ENCODE measurements at places on chromosomes 3 and 15.
A peak's percentile ranks its signal among the peaks of the same experiment; 100 is the strongest.

GRCh38 chr3:138081371-138082084, 33.9 kb downstream of the DZIP1L start:
- no peak for DNase-seq

GRCh38 chr3:115616461-115616860, 6.8 kb upstream of the GAP43 start:
- DNase-seq, result no peak

- DNase-seq, result no peak
These were observed 103.0 kb upstream of the TGFBR2 start for GRCh38 chr3:30503446-30503845.

DNA sequence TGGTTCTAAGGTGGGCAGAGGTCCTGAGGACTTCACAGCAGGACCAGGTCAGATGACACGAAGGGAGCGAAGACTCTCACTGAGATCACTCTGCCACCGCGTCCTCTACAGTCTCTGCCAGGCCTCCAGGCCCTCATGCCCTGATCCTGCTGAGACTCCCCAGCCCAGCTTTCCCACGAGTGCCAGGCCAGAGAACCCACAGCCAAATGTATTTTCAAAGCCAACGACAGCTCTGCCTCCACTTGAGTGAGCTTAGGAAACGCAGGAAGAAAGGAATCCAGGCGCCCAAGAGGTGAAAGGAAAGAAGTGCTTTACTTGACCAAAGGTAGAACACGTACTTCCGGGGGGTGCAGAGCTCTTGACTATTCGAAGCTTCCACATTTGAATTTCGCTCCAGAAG, 275.0 kb downstream of the XXYLT1 start:
- no peak for DNase-seq

GRCh38 chr15:96889734-96890480, 559.4 kb downstream of the NR2F2 start:
- no peak for DNase-seq

DNA sequence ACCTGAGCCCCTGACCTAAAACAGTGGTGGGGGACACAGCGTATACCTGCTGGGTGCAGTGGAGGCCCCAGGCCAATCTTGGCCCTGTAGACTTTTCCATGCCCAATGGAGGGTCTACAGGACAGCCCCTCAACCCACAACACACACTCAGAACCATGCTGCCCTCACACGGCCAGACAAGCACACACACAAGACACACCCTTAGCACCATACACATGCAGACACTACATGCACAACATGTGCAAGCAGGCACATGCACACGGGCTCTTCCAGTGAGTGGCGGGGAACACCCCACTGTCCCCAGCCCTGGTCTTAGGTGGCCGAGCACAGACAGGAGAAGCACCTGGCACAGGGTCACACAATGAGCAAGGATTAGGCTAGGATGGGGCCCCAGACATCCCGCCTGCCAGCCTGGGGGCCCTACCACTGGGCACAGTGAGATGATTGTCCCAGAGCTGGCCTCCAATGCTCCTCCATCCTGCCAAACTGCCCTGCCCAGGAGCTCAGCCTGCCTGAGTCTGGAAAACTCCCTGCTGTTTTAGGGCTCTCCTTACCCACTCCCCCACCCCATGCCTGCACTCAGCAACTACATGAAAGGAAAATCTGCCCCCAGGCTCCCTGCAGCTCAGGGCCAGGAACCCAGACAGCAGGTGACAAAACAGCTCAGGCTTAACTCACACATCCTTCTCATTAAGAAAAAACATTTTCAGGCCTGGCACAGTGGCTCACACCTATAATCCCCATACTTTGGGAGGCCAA, 15.8 kb downstream of the IQSEC1 start:
- DNase-seq, result no peak

DNA sequence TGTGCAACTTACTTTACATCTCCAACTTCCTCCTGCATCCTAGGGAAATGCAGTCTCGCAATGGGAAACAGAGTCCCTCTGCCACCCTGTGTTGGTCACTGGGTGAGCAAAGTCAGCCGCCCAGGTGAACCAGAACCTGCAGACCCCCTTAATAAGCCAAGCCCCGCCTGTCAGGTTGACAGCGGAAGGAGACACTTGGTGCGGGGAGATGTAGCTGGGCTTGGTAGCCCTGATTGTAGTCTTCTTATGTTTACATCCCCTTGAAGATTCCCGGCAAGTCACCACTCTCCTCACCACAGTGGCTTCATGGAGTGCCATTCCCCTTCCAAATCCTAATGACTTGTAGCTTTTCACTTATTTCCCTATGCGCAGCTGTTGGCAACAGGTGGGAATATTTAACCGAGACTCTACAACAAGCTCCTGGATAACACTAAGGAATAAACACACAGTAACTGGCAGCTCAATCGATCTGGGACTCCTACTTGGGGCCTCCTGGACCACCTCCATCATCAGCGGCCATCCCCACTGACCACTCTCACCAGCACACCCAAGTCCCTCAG, 17.7 kb upstream of the CLSTN2 start:
- DNase-seq, result no peak

DNA sequence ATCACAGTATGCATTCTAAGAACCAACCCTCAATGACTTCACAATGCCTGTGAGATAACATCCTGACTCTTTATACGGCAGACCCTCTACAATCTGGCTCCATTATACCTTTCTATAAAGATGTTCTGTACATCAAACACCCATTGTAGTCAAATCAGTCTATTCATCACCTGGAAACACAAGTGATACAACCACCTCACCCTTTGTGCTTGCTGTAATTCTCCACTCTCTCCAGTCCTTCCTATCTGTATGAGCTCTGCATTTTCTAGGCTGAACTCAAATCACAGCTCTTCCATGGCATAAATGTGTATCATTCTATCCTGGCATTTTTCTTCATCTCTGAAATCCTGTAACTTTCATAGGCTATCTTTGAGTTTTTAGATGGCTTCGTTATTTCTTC, 539.4 kb downstream of the GRM7 start:
- DNase-seq, result no peak

DNA sequence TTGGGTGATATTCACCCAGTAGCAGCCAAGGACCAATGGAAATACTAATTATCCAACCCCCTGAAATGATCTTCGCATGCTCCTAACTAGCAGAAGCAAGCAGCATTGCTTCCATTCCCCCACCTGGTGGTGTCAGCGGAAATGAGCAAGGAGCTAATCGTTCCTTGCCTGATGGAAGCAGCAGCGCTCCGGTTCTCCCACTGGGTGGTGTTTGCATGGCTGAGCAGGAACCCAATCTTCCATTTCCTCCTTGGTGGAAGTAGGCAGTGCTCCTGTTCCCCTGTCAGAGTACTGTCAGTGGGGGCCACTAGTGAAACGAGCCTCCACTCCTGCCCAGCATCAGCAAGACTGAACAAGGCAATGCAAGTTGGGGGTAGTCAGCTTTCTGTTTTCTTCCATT, 311.5 kb downstream of the CACNA2D3 start:
- DNase-seq, result no peak

DNA sequence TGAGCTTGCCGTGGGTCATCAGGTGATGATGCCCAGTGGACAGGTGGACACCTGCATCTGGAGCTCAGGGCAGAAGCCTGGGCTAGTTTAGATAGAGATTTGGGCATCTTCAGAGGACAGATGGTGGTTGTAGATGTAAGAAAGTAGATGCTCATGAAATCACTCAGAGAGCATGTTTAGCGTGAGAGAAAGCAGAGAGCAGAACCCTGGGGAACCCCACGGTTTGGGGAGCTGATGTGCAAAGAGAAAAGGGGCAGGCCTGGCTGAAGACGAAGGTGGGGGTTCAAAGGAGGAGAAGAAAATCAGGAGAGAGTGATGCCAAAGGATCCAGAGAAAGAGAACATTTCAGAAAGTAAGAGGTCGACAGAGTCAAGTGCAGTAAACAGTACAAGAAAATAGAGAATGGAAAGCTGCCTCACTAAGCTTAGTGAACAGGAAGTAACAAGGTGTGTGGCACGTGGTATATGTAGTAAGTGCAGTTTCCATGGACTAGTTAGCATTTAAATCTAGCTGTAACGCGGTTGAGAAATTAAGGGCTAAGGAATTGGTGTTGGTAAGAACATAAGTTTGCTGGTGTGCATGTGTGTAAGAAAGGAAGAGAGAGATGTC, 13.5 kb downstream of the TIGIT start:
- peak; percentile 62 for DNase-seq

DNA sequence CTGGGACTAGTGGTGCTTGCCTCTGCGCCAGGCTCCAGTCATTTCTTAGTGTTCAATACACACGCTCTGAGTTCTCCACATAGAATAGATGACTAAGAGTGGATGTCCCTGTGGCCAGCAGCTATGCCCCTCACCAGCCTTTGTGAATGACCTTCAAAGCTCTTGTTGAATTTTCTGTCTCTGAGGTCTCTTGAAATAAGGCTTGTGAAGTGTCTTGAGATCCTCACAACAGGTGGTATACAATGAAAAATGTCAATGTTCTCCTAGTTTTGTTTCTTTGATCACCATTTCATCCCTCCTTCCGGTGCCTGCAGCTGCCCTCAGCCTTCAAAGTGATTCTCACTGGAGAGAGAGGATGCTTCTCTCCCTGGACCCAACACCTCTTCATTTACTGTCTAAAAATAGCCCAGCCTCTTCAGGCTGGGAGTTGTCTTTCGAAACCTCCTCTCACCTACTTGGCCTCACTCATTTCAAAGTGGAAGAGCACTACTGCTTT, 5.4 kb downstream of the MAPKBP1 start:
- DNase-seq, result no peak

DNA sequence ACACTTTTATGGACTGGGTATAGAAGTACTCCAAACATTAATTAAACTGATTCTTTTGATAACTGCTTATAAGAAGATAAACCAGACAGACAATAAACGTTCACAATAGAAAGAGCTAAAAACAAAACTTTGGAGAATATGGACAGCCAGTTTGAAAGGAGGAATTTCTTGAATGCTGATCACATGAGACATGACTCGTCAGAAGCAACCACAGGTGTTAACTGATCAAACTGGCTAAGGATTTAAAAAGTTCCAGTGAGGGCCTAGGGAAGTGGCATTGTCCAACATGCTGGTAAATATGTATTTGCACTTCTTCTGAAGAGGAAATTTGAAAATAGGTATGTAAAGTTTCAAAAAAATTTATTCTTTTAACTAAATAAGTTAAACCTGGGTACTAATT, 29.4 kb upstream of the AP3B2 start:
- DNase-seq, result no peak

- no peak for DNase-seq
These were observed 63.1 kb downstream of the SLC12A8 start for GRCh38 chr3:125149462-125149861.

- DNase-seq, result no peak
These were observed 325.7 kb downstream of the MAGI1 start for GRCh38 chr3:65713016-65713415.

- DNase-seq, result peak; percentile 28
These were observed 14.2 kb upstream of the COLQ start for GRCh38 chr3:15535732-15536131.

DNA sequence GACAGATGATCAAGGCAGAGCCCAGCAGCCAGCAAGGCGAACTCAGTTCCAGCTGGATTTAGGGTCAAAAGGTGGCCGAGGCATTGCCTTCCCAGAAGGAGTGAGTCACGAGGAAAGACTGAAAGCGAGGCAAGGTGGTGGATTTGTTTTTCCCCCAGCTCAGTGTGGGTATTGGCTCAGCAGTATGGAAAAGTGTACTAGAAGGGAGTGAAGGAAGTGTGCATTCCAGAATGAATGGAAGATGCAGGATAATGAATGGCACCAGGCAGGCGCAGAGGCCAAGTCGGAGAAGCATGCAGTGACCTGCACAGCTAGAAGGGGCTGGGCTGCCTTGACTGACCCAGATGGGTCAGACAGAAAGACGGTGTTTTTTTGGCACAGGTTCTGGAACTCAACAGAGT, 46.3 kb downstream of the FOXP1 start:
- DNase-seq, result no peak

- DNase-seq, result no peak
These were observed 43.1 kb downstream of the PDE8A start for GRCh38 chr15:85024509-85025336.

DNA sequence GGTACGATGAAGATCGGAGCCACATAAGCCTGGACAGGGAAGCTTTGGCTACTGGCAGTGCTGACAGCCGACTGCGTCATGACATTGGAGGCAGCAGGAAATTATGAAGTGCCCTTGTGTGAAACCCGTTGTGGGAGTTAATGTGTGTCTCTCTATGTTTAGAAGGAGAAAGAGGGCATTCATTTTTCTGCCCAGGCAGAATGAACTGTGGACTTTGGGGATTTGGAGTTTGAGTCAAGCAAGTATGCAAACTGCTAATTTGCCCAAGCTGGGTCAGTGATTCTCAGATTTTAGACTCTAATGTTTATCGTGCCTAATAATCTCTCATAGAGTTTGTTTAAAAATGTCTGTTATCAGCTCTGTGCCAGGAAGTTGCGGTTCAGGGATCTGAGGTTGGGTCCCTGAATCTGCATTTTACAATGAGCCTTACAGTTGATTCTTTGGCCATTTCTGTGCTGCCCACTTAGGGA, 5.6 kb downstream of the CTXND1 start:
- DNase-seq, result no peak

DNA sequence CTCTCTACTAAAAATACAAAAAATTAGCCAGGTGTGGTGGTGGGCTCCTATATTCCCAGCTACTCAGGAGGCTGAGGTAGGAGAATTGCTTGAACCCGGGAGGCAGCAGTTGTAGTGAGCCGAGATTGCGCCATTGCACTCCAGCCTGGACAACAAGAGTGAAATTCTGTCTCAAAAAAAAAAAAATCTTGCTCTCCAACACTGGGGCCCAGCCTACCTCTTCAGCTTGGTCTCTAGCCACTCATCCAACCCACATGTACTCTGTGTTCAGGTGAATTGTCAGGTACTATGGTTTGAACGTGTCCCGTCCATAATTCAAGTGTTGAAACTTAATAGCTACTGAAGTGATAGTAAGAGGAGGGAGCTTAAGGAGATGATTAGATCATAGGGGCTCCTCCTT, 22.4 kb upstream of the RAB7A start:
- DNase-seq, result no peak

DNA sequence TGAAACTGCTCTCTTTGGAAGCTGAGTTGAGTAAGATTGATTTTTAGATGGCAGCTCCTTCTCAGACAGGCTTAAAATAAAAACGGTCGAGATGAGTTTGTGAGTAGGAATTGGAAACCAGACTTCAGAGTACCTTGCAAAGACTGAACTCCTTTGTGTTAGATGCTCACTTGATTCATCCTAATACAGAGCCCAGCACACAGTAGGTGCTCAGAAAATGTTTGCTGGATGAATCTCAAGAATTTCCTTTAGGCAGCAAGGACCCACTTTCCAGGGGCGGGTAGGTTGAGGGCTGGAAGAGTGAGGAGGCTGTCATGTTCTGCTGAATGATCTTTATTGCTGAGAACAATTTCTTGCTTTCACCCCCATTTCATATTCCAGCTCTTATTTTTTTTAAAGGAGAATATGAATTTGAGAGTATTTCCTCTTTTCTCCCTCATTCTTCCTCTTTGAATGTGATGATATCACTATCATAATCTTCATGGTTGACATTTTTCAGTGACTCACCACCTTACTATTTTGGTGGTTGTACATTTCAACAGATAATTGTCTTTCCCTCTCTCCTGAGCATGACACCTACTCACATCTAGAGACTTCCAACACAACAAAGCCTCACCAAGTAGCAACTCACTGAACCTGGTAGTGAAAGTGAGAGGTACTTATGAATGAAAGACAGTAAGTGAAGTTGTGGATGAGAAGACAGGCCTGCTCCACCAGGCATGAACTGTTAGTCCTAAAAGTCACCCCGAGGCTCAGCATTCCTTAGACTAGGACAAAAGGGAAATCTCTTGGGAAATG, 113.3 kb downstream of the PDCD6IP start:
- no peak for DNase-seq
